ENCODE measurements at places on chromosomes 7 and 10.

DNA sequence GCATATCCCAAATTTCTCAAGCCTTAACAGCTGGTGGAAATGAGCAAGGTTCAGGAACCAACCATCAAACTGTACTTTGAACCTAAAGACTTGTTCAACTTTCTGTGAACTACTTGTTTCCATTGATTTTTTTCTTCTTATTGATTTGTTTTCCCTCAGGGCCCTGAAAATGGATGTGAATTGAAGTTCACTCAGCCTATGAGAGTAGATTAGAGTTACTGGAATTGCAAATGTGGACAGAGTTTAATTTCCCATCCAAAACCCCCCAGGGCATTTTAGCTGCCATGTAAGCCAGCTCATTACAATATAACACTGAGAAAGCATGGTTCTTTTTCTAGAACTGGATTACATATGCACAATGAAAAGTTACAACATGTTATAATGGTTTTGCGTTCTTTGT lies 1105.7 kb downstream of the REEP3 start:
- no peak for DNase-seq

DNA sequence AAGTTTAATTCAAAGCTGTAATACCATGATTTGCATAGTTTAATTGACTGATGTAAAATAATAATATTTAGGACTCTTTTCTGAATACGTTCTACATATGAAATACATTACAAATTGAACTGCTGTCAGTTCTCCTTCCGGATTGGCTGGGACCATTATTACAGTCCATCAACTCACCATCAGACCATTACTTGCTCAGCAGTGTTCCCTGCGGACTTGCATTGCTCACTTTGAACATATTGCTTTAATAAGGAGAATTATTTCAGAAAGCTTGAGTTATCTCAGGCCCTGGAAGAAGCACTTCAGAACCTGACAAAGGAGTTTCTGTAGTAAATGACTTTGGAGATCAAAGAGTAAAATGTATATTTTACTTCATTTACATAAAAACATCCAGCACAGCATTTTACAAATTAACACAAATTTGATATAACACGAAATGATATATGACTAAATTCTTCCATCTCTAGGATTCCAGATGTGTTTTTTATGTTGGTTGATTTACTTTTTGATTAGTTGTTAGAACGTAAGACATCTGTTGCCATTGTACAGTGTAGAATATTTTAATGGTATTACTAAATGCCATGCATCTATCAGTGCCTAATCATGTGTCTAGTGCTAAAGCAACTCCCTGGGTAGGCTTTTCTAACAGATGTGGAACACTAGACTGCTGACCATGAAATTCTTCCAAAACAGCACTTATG lies 418.5 kb upstream of the SEMA3A start:
- DNase-seq, result no peak

DNA sequence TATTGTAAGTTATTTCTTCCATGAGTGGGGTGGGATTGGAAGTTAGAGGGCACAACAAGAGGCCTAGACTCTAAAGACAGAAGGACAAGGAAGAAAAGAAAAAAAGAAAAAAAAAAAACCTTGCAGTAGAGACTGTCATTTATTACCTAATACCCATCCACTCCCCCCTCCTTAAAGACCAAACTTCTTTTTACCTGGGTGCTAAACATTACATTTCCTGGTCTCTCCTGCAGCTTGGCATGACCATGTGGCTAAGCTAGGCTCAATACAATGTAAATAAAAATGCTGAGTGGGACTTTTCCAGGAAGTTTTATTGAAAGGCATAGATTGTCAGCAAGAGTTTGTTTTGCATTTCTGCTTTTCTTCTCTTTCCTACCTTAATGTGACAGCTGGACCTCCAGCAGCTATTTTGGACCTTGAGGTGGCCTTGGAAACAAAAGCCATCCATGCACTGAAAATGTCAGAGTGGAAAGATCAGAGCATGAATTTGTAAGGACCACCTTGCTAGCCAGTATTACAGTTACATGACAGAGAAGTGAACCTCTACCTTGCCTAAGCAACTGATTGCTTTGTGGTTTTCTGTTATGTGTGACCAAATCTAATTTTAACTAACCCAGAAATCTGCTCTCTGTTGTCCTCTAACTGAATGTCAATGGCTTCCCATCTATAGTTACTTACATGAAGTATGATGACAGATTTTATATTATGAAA lies 81.3 kb upstream of the SFMBT2 start:
- no peak for DNase-seq

DNA sequence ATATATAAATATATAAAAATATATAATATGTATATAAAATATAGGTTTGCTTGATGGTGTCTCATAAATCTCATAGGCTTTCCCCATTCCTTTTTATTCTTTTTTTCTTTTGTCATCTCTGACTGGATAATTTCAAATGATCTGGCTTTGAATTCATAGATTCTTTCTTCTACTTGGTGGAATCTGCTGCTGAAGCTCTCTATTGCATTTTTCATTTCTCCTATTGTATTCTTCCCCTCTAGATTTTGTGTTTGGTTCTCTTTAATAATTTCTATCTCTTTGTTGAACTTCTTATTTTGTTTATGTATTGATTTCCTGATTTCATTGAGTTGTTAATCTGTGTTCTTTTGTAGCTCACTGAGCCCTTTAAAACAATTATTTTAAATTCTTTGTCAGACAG lies 629.4 kb downstream of the GALNT17 start:
- DNase-seq, result no peak

DNA sequence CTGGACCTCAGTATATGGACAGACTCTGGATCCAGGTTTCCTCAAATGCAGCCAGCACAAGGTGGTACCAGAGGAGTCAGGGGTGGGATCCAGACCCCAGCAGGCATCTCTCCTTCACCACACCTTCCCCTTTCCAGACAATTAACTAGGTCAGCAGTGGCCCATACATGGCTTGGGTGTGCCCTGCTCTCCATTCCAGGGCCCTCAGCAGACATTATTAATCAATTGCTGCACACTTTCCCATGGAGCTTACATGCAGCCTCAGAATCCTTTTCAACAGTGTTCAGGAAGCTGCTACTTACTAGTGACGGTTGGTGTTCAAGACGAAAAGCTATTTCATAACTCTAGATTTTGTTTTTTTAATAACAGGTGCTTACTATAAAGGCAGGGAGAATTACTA lies 6.0 kb downstream of the COL13A1 start:
- no peak for DNase-seq

DNA sequence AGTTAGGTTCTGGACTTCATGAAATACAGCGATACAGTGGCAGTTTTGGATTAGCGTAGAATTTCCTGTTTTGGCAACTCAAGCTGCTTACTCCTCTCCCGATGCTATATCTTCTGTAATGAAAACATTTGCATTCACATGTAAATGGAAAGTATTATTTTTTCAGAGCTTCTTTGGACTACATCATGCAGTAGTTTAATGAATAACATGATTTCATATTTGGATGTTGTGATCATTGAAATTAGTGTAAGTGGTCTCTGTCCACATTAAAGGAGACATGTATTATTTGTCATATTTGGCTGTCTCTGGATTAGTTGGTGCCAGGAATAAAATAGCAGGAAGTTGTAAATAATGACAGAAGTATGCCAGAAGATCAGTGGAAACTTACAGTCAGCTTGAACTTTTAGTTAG lies 331.6 kb downstream of the GFRA1 start:
- DNase-seq, result no peak

DNA sequence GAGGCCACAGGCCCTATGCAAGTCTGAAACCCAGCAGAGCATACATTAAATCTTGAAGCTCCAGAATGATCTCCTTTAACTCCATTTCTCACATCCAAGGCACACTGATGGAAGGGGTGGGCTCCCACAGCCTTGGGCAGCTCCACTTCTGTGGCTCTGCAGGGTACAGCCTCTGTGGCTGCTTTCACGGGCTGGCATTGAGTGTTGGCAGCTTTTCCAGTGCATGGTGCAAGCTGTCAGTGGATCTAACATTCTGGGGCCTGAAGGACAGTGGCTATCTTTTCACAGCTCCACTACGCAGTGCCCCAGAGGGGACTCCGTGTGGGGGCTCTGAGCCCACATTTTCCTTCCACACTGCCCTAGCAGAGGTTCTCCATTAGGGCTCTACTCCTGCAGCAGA lies 265.7 kb upstream of the MAGI2 start:
- no peak for DNase-seq

DNA sequence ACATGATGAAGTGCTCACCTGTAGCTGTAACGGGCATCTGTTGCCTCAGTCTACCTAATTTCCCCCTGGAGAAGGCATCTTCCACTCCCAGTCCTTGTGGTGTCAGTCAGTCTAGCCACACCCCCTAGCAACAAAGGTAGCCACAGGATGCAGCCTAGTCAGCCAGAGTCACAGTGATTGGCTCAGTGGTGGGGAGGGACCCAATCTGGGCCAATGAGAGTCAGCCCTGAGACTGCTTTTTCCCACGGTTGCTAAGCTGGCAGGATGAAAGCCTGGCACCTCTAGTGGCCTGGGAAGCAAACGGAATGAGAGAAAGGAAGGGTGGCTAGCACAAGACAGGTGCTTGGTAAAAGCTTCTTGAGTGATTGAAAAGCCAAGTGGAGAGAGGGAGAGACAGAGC lies 118.6 kb downstream of the SH3PXD2A start:
- DNase-seq, result no peak

GRCh38 chr7:117250245-117250644 lies 72.6 kb downstream of the WNT2 start:
- DNase-seq, result no peak

DNA sequence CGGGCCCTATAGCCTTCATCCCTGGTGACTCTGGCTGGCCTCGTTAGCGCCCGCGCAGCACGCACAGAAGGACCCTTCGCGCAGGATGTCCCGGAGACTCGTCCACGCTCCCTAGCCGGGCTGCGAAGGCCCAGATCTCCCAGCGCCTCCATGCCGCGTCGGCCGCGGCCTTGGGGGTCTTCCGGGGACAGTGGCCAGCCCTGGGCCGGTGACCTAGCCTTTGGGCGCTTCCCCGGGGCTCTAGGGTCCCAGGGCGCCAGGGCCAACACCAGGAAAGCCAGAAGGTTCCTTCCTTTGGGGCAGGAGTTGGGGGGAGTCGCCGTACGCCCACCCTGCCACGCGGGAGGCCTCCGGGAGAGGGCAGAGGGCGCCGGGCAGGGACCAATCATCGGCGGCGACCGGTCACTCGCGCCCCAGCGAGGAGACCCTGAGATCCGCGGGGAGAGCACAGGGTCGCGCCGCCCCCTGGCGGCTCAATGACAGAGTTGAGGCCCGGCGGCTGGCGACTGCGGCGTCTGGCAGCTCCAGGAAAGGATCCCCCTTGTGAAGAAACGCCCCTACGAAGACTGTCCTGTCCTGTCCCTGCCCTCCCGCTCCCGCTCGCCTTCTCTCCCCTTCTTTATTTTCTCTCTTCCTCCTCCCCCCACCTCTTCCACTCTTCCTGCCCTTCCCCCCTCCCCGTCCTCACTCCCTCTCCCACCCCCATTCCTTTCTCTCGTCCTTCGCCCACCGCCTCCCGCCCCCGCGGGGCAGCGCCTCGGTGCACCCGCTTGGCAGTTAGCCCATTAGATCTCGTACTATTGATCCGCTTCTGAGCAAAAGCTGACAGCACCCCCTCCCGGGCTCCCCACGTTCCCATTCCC lies 62.3 kb upstream of the LBX1 start:
- peak; percentile 73 for DNase-seq

DNA sequence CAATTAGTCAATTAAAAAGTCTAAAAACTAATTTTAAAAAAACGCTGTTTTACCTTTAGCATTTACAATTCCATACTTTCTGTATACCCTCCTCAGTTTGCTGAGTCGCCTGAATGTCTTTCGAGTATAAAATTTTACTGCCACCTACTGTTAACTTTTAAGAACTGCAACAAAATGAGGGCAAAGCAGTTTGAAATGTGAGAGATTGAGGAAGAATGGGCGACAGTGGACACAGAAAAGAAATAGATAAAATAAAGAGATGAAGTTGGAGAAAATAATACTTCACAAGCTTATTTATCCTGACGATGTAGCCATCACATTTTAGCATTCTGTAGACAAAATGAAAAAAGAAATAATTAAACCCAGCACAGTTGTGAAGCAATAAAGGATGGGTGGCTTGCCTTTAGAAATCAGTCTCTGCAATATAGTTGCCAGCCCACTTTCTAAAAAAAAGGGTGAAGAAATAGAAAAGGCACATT lies 110.8 kb upstream of the PTN start:
- no peak for DNase-seq

- no peak for DNase-seq
Observed at GRCh38 chr7:50729962-50730361, 52.7 kb downstream of the GRB10 start.

GRCh38 chr7:158492367-158492764 lies 95.3 kb downstream of the PTPRN2 start:
- DNase-seq, result no peak

GRCh38 chr7:90816511-90817142 lies 220.5 kb downstream of the CDK14 start:
- no peak for DNase-seq

DNA sequence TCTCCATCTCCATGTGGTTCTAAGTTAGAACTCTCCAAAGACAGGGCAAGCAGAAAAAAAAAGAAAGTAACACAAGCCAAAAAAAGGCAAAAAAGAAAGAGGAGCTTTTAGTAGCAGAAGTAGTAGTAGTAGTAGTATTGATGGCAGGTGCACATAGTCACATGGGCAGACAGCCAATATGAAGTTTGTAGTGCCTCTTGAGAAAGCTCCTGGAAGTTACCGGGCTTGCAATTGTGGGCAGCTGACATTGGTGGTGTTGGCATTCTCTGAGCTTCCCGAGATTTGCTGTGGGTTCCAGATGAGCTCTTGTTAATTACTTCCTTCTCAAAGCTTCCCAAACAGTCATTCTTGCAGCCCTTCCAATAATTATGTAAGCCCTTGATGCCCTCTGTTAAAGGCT lies 1128.5 kb downstream of the TYW1 start:
- DNase-seq, result no peak

DNA sequence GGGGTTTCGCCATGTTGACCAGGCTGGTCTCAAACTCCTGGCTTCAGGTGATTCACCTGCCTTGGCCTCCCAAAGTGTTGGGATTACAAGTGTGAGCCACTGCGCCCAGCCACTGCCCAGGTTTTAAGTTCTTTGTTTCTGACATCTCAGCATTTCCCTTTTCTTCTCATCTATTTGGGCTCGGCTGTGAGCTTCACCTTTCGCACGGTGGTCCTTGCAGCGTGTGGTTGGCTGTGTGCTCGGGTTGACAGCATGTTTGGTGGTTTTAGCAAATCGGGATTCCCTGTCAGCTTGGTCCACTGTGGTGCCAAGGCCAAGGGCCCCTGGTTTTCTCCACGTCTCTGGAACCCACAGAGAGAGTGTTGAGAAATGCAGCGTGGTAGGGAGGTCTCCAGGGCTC lies 138.8 kb downstream of the DNAJB6 start:
- DNase-seq, result peak; percentile 15

GRCh38 chr10:85420501-85421191 lies 945.9 kb downstream of the GRID1 start:
- no peak for DNase-seq
